ENCODE measurements at places on chromosomes 7 and 10.

- no peak for DNase-seq
Measured at GRCh38 chr7:48116043-48116442, 27.0 kb downstream of the UPP1 start.

GRCh38 chr7:124879103-124879502 is 50.5 kb downstream of the POT1 start:
- no peak for DNase-seq

- DNase-seq, result no peak
Measured at GRCh38 chr7:73721377-73721817, 1.9 kb upstream of the STX1A start.

- DNase-seq, result no peak
Measured at GRCh38 chr10:125213541-125214282, 53.3 kb upstream of the CTBP2 start.

GRCh38 chr10:58275261-58275660 is 6.3 kb downstream of the CISD1 start:
- DNase-seq, result no peak

GRCh38 chr7:24630596-24630995 is 57.3 kb downstream of the PALS2 start:
- no peak for DNase-seq

- DNase-seq, result no peak
Measured at GRCh38 chr7:27952456-27953285, 212.7 kb downstream of the TAX1BP1 start.

All from GM12892 (cell line).